Cardiac fibroblast (primary cell): ENCODE measurements at places on chromosomes 7 and 10.
A peak's percentile ranks its signal among the peaks of the same experiment; 100 is the strongest.

- DNase-seq = no peak
These were observed 28.5 kb downstream of the PRLHR start for GRCh38 chr10:118566911-118567310.

DNA sequence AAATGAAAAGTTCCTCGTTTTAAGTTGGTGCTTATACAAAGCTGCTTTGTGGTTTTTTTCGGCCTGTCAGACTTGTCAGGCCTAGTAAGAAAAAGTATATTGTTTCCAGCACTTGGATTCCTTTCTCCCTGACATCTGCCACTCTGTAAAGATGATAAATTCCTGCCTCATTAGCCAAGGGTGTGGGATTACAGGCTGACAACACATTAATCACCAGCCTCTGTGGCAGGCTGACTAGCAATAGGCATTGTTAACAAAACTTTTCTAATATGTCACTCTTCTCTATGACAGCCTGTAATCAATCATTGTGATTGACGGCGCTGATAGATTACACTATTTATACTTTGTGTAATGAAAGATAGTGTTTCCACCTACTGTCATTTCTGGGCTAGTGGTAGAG, 682.5 kb downstream of the LRMDA start:
- no peak for DNase-seq

DNA sequence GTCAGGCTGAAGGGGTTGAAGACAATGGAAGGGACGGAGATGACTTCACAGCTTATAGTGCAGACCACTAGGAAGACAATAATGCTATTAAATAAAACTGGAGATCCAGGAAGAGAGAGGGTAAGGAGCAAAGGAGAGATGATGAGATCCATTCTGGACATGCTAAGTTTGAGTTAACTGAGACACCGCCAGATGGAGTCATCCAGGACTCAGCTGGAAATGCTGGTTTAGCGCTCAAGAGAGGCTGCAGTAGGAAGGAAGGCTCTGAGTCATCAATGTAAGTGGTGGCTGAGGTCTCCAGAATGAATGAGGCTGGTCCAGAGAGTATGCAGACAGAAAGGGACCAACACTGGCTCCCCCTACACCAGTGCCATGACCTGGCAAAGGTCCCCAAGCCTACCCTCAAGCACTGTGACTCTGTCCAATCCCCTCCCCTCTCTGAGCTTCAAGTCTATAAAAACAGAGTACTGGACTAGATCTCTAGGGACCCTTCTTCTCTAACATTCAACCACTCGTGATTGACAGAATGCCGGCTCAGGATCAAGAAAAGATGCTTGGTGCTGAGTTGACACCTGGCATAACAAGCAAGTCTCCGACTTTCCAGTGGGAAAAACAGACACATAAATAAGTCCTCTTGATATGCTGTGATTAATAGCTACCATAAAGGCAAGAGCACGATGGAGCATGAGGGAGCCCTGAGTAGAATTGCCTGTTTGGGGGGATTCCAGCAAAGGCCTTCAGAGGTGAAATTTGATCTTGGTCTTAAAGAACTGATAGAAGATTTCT, 8.9 kb downstream of the GFRA1 start:
- no peak for DNase-seq

DNA sequence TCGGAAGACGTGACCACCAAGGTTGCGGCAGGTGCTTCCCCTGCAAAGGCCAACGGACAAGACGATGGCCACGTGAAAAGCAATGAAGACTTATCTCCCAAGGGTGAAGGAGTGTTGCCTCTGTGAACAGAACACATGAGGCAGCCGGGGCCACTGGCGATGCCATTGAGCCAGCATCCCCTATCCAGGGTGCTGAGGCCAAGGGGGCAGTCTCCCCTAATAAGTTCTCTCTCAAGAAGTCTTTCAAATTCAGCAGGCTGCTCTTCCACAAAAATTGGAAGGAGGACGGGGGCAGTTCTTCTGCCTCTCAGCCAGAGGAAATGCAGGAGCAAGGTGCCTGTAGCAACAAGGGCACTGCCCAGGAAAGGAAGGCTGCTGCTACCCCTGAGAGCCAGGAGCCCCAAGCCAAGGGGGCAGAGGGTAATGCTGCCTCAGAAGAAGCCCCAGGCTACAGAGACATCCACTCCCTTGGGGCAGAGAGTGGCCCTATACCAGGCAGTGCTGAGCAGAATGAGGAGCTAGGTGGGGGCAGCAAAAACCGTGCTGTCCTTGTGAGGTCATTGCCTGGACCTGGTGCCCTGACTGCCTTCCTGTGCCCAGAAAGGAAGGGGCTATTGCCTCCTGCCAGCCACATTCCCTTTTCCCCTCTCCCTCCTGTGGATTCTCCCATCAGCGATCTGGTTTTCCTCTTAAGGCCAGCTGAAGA, 17.3 kb downstream of the NT5C2 start:
- DNase-seq = no peak

GRCh38 chr7:151341357-151342101, at the start of gene NUB1:
TSS of gene NUB1 (plus strand) at chr7:151341812. CDS start at chr7:151345350, 3,538 bp downstream.
- peak; percentile 86 for DNase-seq

DNA sequence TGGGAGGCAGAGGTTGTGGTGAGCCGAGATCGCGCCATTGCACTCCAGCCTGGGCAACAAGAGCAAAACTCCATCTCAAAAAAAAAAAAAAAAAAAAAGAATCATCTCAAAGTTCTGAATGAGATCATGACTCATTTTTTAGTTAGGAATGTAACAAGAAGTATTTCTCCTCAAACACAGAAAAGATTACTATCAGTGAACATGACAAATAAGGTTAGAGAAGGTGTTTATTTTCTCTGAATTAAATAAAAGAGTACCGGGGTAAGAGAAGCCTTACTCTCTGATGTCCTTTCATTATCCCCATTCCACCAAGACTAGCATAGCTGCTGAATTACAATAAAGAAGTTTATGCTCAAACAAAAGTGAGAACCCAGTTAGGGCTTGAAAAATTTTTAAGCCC, 50.1 kb downstream of the IPMK start:
- no peak for DNase-seq

DNA sequence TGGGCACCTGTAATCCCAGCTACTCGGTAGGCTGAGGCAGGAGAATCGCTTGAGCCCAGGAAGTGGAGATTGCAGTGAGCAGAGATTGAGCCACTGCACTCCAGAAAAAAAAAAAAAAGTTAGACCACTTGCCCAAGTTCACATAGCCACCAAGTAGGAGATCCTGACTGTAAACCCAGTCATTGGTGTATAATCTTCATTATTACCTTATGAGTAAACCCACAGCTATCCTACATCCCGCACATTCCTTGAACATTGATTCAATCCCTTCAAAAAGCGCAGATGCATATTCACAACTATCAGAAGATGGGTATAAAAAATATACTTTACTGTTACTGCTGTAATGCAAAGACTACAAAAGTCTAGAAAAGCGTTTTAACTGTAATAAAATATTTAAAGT, 512.9 kb downstream of the SUGCT start:
- no peak for DNase-seq

DNA sequence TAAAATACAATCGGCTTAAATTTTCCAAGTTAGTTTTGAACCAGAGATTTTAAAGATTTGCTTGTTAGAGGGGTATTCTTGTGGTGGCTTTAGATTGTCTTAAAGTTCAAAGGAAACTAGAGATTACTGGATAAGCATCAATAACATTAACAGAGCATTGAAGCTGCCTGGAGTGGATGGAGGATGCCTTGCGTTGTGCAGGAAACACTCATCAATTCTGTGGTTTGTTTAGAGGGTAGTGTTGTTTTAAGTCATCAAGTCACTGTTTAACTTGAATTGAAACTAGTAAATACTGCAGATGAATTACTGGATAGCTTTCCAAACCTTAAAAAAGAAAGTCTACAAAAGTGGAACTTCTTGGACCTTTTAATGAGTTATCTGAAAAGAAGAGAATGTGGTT, 218.6 kb downstream of the CELF2 start:
- no peak for DNase-seq

DNA sequence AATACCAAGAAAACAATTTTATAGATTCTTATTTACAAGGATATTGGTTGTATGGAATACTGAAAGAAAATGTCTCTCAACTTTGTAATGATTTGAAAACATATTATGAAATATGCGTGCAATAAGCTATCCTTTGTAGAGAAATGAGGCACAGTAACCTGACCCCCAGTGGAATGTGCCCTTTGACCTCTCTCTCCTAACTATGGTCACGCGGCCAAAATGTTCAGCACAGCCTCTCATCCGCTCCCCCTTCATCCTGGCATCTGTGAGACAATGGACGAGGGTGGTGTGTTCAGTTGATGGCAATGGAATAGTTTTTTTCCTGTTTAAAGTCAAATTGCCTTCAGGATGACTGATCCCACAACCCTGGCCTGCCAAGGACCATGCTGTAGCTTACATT, 13.3 kb downstream of the BEND7 start:
- no peak for DNase-seq

DNA sequence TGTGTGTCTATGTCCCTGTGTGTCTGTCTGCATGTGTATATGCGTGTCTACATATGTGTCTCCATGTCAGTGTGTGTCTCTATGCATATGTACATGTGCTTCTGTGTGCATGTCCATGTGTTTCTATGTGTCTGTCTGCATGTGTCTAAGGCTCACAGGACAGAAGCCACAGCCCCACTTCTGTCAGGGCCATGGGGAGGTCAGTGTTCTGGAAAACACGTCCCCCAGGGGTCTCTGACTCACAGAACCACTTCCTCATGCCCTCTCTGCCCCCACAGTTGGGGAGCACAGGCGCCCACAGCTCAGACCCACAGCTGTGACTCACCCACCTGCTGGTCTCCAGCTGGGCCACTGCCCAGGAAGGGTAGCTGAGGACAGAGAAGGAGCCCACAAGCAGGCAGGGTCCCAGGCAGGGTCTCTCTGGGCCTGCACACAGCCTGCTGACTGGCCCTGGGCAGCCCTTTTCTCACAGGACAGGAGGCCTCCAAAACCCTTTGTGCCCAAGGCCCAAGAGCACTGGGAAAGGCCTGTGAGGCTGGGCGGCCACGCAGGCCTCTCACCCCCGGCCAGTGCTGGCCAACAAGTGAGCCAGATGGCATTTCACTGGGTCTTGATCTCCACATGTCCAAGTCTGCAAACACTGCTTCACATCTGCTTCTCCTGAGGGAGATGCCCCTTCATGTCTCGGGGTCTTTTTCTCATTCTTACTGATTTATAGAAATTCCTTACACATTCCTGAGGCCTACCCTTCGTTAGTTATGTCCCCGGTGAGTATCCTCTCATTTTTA, 102.9 kb upstream of the FAM20C start:
- DNase-seq = peak; percentile 96

DNA sequence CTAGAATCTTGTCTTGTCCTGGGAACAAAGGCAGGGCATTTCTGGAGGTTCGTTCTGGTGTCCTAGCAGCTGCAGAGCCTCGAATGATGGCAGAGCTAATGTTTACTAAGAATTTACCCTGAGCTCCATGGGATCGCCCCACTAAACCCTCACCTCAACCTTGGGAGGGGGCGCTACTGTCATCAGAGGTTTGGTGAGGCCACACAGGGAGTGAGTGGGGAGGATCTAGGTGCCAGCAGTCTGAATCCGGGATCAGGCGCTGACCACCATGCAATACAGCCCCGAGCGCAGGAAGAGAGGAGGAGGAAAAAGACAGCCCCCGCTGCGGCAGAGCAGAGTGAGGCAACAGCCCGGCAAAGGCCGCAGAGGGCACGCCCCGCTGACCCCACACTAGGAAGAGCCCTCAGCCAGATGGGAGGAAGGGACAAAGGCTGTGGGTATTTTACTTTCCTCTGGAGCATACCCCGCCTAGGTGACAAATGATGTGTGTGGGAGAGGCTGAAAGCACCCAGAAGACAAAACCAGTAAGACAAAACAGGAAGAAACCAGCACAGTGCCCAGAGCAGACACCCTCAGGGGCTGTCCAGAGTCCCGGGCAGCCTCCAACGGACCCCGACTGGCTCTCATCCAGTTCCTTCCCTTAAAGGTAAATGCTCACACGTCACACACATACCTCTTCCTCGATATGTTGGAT, 103.5 kb downstream of the FAM53B start:
- DNase-seq = no peak

- DNase-seq = peak; percentile 40
These were observed 185.2 kb downstream of the AGMO start for GRCh38 chr7:15376600-15376999.

- peak; percentile 52 for DNase-seq
These were observed 105.8 kb downstream of the ARHGAP21 start for GRCh38 chr10:24617771-24618396.

DNA sequence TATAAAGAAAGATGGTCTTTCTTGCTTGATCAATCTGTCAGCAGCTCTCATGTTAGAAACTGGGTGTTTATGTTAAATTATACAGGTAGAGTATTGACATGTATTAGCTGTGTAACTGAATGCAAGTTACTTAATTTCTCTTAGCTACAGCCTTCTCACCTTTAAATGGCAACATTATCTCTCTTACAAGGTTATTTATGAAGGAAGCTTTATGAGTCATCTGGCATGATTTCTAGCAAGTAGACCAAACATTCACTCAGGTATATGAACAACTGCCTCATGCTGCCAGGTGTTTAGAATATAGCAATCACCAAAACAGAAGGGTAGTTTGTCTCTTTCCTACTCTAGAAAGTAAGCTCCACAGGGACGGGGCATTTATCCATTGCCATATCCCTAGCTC, 8.5 kb downstream of the ARL4A start:
- no peak for DNase-seq

GRCh38 chr7:54629771-54630170, 87.6 kb downstream of the VSTM2A start:
- DNase-seq = no peak

DNA sequence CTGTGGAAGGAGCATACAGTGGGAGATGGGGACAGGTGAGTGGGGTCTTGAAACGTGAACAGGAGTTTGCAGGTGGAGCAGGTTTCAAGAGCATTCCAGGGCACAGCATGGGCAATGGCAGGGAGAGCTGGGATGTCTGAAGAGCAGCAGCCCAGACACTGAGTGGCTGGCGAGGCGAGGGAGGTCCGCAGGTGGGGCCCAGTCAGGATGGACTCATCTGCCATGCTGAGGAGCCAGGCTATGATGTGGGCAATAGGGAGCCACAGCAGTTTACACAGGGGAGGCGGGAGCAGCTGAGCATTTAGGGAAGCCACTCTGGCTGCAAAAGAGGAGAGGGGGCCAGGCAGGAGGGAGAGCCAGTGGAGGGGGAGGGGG, 138.7 kb downstream of the FAM53B start:
- DNase-seq = no peak

GRCh38 chr7:13312307-13312706, 624.9 kb downstream of the ARL4A start:
- no peak for DNase-seq
